ENCODE measurements at places on chromosomes 11 and 22.

- no peak for DNase-seq
Observed at GRCh38 chr22:30225220-30225927, 21.2 kb downstream of the LIF start.

DNA sequence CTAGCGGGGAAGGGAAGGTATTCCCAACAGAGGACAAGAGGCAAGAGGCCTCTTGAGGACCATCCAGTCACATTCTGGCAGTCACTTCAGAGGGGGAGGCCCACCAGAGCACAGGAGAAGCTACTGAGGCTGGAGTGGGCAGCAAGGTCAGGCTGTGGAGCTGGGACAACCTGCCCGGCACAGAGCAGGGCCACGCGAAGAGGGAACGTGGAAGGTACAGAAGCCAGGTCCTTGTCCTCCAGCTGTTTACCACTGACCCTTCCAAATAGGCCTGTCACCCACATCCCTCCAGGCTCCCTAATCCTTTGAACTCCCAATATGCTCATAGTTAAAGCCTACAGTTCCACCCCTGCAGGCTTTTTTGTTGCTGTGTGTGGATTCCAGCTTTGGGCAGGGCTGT is 76.9 kb downstream of the IGLL1 start:
- no peak for DNase-seq

GRCh38 chr11:2444821-2445745 is at the start of gene KCNQ1:
Gene KCNQ1 (plus strand): TSS chr11:2445008. CDS start chr11:2445099, 91 bp downstream.
- DNase-seq: no peak

DNA sequence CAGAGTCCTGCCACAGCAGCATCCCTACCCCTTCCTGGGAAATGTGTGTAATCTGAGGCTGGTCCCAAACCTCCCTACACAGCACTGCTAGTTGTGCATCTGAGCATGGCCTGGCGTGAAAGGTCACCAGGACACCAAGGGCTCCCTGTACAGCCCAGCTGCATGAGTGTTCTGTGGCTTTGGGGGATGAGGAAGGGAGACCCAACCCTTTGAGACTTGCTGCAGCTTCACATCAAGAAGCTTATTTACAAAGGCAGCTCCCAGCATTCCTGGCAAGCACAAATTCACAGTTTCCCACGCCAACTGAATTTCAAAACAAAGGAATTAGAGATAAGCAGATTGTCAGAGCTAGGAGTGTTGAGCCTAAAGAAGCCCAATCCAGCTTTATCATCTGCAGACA is 32.2 kb downstream of the CSNK2A3 start:
- DNase-seq: no peak

GRCh38 chr22:37940698-37941376 is 12.6 kb downstream of the C22orf23 start:
- no peak for DNase-seq

GRCh38 chr22:40094485-40094884 is 83.2 kb upstream of the TNRC6B start:
- peak; percentile 12 for DNase-seq

GRCh38 chr11:121451178-121451985 is 732 bp upstream of the SORL1 start:
- no peak for DNase-seq

DNA sequence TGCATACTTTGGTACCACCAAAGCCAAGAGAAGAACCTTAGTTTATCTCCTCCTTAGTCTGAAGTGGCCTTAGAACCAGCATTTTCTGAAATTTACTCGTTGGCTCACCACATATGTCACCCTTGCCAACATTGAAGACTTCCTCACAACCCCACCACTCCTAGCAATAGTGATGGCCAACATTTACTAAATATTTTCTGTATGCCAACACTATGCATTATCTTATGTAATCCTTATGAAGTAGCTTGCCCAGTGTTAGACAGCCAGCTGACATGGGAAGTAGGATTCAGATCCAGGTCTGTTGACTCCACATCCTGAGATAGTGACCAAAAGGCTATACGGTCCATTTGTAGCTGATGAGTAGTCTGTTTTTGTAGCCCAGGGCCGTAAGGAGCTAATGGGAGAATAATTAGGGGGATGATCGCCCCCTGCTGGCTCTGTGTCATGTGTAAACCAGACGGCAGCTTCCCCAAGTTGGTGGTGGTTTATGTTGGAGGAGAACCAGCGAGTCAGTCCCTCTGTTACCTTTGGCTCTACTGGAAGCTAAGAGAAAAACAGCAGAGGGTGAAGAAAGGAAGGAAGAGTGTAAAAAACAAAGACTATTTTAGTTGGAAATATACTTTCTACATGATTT is 120.5 kb upstream of the RASSF10 start:
- DNase-seq: peak; percentile 45

DNA sequence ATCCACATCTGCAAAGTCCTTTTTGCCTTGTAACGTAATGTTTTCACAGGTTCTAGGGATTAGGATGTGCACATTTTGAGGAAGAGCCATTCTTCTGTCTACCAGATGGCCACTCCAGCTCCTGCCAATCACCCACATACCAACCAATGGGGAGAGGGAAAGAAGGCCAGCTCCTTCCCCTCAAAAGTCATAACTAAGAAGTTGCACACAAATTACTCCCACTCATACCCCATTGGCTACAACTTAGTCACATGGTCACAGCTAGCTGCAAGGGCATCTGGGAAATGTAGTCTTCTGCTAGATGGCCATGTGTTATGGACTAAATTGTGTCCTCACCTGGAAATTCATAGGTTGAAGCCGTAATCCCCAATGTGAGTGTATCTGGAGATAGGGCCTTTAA is 15.4 kb upstream of the MYOD1 start:
- DNase-seq: no peak

GRCh38 chr11:104146421-104146820 is 17.5 kb downstream of the PDGFD start:
- no peak for DNase-seq
